ENCODE measurements at places on chromosomes 7 and 10.

GRCh38 chr7:149529136-149529718, 31.6 kb upstream of the ZNF746 start:
- DNase-seq: no peak

- no peak for DNase-seq
Measured at GRCh38 chr10:30782537-30783461, 153.2 kb upstream of the LYZL2 start.

- peak; percentile 78 for DNase-seq
Measured at GRCh38 chr10:92591550-92592022, 1.3 kb upstream of the KIF11 start.

GRCh38 chr10:99742254-99742653, 10.2 kb downstream of the CUTC start:
- DNase-seq: no peak

GRCh38 chr10:3255616-3256015, 83.0 kb upstream of the PITRM1 start:
- DNase-seq: no peak

DNA sequence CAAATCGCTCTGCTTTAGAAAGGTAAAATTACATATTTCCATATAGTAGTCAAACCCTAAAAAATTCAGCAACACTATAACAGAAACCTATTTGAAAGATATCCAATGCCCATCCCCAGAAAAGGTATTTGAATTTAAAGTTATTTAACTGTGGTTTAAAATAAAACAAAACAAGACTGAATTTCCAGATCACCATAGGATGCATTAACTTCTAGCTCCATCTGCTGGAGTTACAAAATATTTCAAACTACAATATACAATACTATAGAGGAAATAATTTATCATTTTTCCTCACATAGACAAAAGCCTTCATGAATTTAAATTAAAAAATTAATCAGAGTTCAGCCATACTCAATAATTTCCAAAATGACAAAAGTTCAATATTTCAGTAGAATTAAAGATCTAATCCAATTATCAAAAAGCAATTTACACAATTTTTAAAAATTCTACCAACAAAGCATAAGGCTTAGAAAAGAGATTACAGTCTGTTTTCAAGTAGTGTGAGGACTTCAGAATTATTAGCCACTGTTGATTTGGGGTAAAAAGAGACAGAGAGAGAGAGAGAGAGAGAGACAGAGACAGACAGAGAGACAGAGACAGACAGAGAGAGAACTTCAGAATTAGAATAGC, 75.9 kb downstream of the LMBR1 start:
- no peak for DNase-seq

GRCh38 chr10:103564116-103564501, 70.6 kb downstream of the NEURL1 start:
- no peak for DNase-seq

DNA sequence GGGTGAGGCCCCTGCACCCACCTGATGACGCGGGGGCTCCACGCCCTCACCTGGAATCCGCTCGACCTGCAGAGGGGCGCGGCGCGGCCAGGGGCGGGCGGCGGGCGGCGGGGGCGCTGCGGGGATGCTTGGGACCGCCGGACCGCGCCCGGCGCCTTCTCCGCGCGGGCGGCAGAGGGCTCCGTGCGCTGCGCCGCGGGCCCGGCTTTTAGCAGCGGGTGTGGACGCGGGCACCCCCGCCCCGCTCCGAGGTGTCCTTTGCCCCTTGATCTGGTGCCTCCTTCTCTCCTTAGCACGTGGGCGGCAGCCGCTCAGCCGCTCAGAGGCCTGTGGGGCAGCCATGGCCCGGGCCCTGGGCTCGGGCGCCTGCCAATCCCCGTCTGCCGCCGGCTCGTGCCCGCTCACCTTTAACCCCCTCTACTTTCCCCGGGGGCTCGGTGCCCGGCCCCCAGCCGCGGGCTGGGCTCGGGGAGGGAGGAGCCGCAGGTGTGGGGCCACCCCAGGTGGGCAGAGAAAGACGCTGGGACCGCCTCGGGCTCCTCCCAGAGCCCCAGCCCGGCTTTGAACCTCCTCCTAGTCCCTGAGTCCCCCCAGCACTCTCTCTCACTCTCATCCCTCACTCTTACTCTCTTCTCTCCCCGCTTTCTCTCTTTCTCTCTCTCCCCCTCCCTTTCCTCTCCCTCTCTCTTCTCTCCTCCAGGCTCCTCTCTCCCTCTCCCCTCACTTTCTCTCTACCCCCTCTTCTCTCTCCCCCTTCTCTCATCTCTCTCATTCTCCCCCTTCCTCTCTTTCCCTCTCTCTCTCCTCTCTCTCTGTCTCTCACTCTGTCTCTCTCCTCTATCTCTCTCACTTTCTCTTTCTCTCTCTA, 19.7 kb upstream of the VPS37D start:
- DNase-seq: no peak

DNA sequence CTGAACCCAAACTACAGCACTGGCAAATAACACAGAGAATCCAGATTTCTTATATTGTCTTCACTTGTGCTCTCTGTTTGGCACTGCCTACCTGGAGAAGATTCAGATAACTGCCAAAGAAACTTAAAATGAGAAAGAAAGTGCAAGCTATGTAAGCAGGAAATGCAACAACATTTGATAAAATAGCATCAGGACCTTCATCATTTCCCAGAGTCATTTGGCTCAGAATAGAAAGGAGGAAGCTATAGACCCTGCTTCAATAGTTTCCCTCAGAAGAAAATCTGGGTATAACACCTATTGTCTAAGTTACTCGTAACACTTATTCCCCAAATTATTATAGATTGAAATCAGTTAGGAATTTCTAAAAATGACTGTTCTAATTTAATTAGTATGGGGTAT, 56.2 kb downstream of the CC2D2B start:
- no peak for DNase-seq

DNA sequence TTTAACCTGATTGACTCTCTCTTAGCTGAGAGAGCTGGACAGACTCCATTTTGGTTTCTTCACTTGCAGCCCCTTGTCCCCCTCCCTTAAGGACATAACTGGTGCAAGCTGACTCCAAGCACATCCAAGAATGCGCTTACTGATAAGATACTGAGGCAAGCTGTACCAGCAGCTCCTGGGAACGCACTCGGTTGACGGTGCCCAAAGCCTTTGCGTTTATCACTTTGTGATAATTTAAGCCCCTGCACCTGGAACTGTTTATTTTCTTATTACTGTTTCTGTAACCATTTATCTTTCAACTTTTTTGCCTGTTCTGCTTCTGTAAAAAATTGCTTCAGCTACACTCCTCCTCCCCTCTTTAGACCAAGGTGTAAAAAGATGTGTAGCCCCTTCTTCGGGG, 8.5 kb downstream of the AKR1B15 start:
- no peak for DNase-seq

DNA sequence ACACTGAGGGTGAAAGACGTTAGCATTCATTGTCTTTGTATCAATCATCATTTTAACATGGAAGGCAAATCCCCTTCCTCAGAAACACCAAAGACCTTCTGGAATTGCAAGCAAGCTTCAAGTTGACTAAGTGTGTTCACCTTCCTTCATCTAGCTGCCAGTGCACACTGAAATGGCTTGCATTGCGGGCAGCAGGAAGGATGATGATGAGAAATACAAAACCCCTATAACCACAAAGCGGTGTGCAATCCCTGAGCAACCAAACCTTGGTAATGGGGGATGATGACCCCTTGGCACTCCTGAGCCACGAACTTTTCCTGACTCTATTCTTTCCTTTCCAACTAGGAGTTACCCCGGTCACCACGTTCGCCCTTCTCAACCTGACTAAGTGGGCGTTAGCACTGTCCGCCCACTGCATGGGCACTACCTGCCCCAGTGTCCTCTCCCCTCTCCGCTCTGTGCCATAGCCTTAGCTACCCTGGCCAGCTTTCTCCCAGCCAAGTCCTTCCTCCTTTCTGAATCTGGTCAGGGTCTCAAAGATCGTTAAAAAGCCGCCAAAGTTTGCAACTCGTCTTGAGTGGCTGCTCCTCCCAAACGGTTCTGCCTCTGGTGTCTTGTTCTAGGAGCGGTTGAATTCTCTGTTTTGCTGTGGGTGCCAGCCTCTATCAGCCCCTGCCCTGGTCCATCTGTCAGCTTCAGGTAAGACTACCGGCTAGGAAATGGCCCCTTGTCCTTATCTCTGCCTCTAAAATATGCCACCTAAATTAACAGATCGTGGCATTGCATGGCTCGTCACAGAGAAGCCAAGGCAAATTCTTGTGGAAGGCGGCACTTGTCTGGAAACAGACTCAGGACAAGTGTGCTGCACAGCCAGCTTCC, 586 bp upstream of the AOC1 start:
- DNase-seq: no peak

DNA sequence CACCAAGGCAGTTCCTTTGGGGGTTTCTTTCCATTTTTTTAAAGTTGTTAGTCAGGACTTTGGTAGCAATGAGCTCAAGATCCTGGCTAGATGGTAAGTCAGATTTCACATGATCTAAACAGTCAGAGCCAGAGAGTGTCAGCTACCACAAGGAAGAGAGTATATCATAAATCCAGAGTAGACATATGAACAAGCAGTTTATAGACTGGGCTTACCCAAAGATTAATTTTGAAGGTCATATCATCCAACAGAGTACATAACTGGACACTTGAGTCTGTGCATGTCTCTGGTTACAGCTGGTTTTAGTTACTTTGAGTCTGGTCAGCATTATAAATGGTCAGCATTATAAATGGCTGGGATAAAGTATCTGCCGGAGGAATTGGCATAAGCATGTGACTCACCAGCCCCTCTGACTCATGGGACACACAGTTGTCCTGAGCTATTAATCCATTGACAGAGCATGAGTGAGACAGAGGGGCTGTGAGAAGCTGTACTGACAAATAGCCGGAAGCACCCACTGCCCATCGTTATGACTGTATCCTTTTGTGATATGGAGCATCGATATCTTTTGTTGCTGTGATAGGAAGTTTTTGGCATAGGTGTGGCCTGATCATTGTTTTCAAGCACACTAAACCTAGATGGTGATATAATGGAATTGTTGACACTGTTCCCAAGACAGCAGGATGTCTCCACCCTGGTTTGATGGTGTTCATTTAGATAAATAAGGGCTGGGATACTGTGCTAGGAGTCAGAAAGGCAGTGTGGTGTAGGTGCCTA, 19.3 kb downstream of the PPP1R3C start:
- DNase-seq: no peak

DNA sequence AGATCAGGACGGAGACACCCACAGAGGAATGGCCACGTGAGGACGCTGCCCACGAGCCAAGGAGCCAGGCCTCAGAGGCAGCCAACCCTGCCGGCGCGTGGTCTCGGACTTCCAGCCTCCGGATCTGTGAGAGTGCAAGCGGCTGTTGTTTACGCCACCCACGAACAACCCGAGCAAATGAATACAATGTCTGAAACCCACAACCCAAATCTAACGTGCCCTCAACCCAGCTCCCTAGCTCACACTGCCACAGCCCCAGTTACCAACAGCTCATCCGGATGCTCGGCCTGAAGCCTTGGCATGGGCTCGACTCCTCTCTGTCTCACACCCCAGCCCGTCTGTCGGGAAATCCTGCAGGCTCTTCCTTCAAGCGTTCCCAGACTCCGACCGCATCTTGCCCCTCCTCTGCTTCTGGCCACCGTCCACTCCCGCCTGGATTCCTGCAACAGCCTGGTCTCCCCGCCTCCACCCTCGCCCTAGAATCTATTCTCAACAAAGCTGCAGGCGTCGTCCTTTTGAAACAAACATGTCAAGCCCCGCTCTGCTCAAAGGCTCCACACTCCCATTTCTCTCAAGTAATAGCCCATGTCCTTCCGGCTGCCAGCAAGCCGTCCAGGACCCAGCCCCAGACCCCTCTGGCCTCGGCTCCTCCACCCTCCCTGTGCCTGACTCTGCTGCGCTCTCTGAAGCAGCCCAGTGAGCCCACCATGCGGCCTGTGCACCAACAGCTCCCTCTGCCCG, 35.3 kb downstream of the STK32C start:
- no peak for DNase-seq

- no peak for DNase-seq
Measured at GRCh38 chr7:107430057-107430456, 39.8 kb upstream of the GPR22 start.

DNA sequence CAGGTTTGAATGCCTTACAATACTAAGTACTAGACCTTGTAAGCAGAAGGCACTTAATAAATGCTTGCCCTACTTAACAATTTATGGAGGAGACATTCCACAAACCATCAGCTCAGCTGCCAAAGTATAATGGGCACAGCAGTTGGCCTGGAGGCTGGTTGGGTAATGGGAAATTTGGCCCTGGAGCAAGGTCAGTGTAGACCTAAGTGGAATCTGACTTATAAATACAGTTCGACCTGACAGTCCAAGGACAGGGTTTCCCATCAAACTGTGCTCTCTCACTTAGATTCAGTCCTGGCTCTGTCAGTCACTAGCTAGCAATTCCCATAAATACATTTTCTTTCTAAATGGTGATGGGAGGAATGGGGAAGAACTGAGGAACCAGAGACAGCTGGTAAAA, 62.6 kb upstream of the ABCB4 start:
- no peak for DNase-seq

- DNase-seq: no peak
Measured at GRCh38 chr10:44801383-44802327, 109.5 kb upstream of the TMEM72 start.

DNA sequence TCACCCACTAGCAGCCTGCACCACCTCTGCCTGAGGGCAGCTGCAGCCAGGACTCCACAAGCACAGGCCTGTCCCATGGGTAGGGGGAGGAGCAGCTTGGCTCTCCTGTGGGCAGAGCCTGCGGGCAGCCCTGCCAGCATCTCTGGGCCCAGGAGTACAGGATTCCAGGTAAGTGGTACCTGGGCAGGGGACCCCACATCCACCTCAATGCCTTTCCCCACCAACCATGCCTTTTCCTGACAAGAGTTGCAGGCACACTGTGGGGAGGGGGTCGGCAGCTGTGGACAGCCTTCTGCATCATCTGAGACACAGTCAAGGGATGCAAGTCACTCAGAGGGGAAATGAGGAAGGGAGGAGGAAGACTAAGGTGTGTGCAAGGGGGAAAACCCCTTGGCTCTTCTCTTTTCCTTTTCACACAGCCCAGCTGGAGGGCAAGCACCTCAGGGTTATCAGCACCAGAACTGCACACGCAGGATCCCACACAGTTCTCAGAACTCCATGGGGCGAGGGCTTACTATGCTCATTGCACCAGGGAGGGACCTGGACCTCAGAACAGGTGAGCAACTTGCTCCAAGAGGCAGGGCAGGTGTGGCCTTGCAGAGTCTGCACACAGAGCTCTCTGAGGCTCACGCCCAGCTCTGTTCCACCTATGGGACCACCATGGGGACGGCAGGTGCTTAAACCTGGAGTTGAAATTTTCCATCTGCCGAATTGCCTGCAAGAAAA, 16.5 kb upstream of the ANTXRL start:
- no peak for DNase-seq
